Stimulated activated CD8-positive, alpha-beta memory T cell treated with anti-CD3 and anti-CD28 coated beads, Interleukin-7, amount 100 ng/mL, for 4 hours (primary cell): ENCODE measurements at places on chromosomes 7 and 10.

DNA sequence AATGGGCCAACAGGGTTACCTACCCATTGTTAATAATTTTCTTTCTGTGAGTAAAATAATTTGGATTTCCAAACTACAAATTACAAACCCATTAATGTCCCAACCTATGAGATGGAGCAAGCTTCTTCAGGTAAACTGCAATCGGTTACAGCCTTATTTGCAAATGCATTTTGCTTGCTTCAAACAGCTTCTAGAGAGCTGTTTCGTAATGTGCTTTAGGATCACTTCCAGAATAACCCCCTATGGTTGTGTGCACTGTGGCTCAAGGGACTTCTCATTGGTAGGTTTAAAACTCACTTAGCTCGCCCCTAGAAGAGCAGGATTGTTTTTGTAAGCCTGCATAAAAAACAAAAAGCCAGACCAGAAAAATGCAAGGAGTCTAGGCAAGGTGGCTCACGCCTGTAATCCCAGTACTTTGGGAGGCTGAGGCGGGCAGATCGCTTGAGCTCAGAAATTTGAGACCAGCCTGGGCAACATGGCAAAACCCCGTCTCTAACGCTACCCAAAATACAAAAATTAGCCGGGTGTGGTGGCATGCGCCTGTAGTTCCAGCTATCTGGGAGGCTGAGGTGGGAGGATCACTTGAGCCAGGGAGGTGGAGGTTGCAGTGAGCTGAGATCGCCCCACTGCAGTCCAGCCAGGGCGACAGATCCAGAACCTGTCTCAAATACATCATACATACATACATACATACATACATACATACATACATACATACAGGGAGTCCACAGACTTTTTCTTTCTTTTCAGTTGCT, 3.3 kb upstream of the MAP3K8 start:
- no peak for DNase-seq

DNA sequence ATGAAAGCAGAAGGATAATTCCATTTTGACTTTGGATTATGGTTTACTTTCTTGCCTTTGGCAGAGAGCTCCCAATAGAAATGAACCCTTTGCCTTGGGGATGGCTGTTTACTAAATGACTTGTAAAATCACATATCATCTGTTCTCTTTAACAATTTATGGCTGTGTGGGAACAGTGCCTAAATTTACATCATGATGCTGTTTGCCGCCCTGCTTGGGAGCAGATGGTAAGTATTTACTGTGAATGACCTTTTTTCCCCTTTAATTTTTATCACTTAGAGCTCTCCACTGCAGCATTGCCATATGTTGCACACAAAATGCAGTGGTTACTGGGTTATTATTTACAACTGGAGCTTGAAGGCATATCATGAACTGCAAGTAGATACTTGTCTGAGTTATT, 13.4 kb downstream of the HEPACAM2 start:
- no peak for DNase-seq

DNA sequence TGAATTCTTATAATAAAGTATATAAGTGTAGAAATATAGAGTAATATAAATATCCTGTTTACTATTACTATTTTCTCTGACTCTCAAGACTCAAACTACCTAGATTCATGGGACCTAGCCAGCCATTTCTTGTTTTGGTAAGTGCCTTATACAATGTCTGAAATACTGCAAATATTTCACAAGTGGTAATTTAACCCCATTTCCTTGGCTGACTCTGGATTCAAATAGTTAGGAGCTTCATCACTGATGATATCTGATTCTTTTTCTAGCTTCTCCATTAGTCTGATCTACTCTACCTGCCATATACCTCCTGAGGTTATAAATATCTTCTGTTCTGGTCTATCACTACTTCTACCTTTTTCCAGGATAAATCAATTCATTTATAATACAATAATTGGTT, 6.4 kb upstream of the RALA start:
- DNase-seq, result no peak

- DNase-seq, result no peak
Measured at GRCh38 chr10:77932016-77932715, 5.6 kb upstream of the DLG5 start.

DNA sequence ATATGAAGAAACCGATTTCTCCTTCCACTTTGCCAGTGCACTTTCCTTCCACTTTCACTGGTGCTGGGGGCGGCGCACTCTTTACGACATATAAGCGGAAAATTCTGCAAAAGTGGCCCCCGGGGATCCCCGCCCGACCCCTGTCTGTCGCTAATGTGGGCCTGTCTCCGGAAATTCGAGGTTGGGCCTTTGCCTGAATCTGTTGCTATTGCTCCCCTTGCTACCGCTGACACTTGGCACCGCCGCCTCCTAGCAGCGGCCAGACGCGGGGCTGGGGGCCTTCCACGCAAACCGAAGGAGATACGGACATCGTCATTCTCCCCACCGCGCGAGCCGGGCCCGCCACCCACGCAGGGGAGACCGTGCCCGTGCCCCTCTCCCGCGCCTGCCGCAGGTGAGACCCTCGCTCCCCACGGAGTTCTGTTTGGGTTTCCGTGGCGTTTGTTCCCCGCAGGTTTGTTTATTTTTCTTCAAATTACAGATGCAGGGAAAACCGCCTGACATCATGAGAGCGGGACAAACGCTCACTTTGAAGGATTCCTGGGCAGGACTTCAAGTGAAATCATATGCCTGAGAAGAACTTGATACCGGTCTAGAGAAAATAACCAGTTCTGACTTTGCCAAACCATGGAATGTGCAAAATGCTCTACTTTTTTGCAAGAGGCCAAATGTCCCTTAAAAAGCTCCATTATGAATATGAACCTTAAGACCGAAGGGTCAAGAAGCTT, 5.0 kb downstream of the TWIST1 start:
- no peak for DNase-seq

DNA sequence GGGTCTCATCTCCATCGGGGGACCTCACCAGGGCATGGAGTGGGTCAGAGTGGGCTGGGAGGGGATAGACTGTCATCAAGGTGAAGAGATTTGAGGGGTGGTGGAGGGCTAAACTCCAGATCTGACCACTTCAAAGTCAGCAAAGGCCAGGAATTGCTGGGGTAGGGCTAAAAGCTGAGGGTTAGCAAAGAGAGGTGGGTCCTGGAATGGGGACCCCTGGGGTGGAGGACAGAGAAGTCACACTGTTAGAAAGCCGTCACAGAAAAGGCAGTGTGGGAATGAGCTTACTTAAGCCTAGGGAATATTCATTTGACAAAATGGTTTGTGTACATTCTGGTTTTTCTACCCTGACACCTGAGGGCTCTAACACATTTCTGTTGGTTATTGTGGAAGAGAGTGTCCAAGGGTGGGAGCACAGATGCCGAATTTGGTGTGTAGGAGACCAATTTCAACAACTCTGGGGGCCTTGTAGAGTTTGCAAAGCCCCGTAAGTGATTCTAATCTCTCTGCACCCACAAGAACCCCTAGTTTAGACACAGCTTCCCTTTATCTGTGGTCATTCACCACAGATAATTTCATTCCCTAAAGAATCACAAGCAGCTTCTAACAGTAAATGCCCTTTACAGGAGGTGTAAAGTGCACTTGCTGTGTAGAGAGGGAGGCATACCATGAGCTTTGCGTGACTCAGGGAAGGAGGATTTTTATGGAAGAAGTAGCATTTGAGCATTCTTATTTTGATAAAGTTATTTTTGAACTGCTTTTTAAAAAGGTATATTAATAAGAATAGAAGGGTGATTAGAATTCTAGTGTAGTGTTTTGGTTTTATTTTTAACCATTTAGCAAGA, 6.4 kb downstream of the FBH1 start:
- no peak for DNase-seq

DNA sequence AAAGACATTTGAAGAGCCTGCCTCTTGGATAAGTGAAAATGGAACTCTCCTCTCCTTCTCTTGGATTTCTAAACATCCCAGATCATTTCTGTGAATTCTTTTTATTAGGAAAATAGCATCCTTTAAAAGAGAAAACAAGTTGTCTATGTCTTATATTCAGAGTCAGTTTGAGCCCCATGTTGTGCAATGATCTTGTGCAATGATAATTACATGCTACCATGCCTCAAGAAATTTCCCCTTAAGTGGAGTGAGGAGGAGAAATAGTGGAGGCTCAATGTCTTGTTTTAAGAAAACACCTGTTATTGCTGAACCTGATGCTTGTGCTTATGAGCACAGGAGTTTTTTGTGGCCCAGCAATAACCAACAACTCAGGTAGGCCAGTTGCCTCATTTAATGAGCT, 103.6 kb downstream of the NPSR1 start:
- no peak for DNase-seq
